ENCODE measurements at places on chromosomes 16 and 17. TPM values are rescaled to one million over a fixed set of nuclear protein-coding genes. Genes with fewer than 3 reads are reported as not detected.

Gene SERPINF2
- total RNA-seq: 0.49 TPM

Gene HOXB6
- total RNA-seq: 10.2 TPM

Gene ATP2A1
- 0.16 TPM for total RNA-seq

Gene PRRT2
- 0.25 TPM for total RNA-seq

Gene PRSS27
- 0.19 TPM for total RNA-seq

Gene KCNJ16
- total RNA-seq: not detected

Gene TBC1D3E
- total RNA-seq: not detected

Gene SRCIN1
- total RNA-seq: not detected

Gene IRX3
- 0.25 TPM for total RNA-seq

Gene PSME3
- 87.4 TPM for total RNA-seq

Gene LAT
- total RNA-seq: 0.32 TPM

Gene SPIRE2
- 4.8 TPM for total RNA-seq

Gene TP53TG3D
- not detected for total RNA-seq

Gene CRHR1
- total RNA-seq: not detected

Gene OTOA
- 0.06 TPM for total RNA-seq

Gene ZNF19
- total RNA-seq: 2.1 TPM
